LHCN-M2 (cell line): ENCODE measurements at places on chromosomes 2 and 18. TPM values are rescaled to one million over a fixed set of nuclear protein-coding genes. Genes with fewer than 3 reads are reported as not detected.

Gene TRIM43
- not detected in 2 replicates for total RNA-seq

Gene CAPN13
- not detected in 2 replicates for total RNA-seq

Gene UGT1A8
- total RNA-seq, result not detected in 2 replicates

Gene TMEM18
- total RNA-seq, result 29.1 TPM in 2 replicates

Gene C2orf72
- 0.06 and 0.13 TPM in 2 replicates for total RNA-seq

Gene RTTN
- 24.5 and 25.1 TPM in 2 replicates for total RNA-seq

Gene RMC1
- total RNA-seq, result 24.5 and 27.4 TPM in 2 replicates

GRCh38 chr2:25804338-25804737 is 73.9 kb downstream of the ASXL2 start:
- DNase-seq, result no peak

DNA sequence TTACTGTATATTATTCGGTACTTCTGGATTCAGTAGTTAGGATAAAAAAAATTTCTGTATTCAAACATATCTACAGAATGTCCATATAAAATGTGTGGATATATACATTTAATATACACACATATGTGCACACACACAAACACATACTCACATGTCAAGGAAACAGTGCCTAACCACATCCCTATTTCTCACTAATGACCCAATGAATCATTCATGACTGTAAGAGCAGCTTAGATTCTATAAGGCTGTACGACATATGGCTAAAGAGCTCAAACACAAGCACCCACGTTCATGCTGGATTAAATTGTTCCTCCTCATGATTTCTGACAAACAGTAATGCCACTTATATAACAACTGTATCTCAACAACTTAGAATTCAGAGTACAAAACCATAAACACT is 457.3 kb downstream of the ADCYAP1 start:
- DNase-seq, result no peak

GRCh38 chr2:28398101-28398834 is 5.6 kb downstream of the FOSL2 start:
- peak; percentile 82 for DNase-seq

DNA sequence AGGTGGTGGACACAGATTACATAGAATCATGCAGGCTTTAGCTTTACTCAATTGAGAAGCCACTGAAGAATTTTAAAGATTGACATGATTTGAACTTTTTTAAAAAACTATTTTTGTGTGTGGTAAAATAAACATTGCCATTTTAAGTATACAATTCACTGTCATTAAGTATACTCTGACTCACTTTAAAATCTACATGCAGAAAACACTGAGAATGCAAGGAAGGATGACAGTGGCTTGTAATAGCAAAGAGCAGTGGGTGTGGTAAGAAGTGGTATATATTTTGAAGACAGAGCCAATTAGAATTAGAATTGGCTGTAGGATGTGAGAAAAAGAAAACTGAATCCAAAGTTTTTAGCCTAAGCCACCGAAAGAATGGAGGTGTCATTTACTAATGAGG is 14.9 kb downstream of the TRMT61B start:
- no peak for DNase-seq

DNA sequence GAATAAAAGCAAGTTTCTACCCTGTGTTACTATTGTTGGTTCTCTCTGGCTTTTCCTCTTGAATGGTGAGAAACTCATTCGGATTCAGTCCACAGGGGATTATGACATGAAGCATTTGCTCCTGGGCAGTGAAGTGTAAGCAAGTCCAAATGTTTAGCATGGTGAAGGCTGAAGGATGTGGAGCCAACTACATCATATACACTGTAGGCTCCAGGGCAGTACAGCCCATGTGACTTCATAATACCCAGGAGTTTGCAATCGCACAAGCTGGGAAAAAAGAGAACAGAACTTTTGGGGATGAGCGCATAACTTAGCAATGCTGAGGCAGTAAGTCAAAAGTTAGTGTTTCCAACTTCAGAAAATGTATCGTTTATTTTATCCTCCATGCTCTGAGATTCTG is 695.7 kb upstream of the POU3F3 start:
- no peak for DNase-seq

DNA sequence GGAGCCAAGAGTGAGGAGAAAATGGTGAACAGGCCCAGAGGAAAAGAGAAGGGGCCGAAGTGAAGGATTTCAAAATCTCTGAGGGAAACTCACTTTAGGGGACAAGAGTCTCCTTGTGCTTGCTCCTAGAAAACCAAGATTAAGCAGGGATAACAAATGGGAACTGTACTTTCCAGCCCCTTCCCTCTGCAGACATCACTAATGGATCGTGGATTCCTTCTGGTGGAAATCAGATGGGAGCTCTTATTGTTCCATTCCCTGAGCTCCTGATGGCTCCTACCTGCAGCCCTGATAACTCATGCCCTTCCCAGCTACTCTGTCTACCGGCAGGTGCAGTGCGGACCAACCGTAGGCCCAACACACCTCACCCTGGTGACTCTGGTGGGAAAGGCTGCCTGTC is 20.6 kb upstream of the RESP18 start:
- no peak for DNase-seq

- no peak for DNase-seq
These were observed 218.5 kb downstream of the TRIB2 start for GRCh38 chr2:12935222-12935621.
